ENCODE measurements at places on chromosomes 12 and 14.

DNA sequence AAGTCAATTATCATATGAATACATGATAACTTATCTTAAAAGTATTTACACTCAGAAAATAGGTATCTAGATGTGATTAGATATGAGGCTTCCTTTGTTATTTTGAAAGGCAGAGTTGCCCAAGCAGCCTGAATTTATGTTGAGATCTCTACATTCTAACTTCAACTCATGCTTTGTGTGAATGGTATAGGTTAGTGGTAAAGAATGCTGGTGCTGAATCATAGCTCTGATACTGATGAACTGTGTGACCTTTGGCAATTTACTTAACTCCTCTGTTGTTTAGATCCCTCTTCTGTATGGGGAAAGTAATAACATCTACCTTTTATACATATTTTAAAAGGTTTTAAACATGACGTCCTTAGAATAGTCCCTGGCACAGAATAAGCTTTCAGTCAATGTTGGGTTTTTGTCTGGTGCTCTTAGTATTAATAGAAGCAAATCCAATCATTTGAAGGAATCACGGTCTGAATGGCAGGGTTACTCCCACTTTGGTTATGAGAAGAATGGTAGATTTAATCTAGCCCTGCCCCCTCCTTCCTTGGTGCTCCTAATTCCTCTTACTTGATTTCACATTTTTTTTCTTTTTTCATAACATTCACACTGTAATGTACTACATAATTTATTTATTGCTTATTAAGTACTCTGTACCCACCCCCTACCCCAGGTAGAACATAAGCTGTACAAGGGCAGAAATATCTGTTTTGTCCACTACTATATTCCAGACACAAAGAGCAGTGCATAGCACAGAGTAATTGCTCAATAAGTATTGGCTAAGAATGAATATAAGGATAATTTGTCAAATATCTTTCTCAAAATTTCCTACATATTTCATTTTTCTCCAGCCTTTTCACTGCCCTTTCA, 203.3 kb upstream of the KRR1 start:
- DNase-seq = no peak

DNA sequence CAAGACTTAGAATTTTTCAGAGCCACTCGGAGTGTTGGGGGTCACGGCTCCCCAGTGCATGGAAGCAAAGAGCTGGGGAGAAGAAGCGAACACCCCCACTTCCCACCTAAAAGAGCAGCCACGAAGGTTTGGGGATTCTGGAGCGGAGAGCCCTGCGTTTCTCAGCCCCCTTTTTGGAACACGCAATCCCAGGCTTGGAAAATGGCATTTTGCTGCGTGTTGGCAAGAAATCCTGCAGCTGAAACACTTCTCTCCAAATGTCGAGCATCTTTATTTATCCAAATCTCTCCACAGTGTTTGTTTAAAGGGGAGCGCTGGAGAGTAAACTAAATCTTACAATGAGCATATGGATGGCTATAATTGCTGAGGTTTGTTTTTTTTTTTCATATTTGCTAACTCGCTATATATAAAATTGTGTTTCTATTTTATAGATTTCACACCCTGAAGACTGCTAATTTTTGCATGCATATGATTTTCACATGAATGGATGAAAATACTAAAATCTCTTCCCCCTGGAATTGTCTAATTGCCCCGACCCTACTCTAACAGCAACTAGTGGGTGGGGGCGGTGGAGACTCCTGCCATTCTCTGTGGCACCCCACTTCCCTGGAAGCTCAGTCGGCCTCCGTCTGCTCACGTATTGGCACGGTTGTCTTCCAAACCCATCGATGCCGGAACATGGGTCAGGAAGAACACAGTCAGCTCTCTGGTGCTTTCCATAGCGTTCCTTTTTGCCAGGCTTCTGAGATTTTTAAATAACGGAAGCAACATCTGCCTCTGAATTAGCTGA, 120.5 kb downstream of the GCH1 start:
- no peak for DNase-seq

- DNase-seq = no peak
Observed at GRCh38 chr12:32679920-32680237, 778 bp downstream of the DNM1L start.

DNA sequence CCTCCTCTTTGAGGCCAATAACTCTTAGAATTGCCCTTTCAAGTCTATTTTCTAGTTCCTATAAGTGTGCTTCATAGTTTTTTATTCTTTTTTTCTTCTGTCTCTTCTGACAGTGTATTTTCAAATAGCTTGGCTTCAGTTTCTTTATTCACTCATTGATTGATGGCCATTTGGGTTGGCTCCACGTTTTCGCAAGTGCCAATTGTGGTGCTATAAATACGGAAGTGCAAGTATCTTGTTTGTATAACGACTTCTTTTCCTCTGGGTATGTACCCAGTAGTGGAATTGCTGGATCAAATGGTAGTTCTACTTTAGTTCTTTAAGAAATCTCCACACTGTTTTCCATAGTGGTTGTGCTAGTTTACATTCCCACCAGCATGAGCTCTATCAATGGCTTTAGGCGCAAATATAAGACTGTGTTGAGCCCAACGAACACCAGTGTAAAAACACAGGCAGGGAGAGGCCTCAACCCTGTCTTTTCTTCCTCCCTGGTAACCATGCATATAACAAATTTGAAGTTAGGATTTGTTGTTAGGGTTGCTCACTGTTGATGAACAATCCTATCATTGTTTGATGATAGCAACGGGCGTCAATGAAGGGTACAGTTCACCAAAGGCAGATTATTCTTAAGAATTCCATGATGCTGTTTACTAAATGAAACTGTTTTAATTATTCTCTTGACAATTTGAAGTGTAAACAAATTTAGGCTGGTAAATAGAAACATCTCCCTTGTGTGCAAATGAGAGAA, 13.3 kb upstream of the LMNTD1 start:
- DNase-seq = no peak

DNA sequence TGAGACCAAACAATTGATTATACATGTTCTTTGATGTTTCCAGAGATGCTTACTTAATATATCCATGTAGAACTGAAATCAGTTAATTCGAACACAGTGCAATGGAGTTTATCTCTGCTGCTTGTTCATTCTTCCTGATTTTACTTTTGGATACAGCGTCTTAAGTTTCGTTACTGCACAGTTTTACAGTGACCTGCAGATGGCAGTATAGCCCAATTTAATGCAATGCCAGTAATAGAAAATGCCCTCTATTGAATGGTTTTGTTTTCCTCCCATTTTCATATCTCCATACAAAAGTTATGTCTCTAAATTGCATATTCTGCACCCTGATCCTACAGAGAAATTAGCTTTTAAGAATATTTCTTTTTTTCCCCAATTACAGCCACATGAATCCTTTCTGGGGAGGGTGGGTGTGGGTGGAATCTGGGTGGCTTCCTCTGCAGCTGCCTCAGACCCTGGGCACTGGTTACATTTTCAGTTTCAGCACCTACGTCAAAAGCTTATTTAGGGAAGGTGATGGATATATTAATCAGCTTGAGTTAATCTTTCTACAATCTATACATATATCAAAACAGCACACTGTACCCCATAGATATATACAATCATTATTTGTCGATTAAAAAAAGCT, 101.1 kb upstream of the DCD start:
- DNase-seq = no peak

DNA sequence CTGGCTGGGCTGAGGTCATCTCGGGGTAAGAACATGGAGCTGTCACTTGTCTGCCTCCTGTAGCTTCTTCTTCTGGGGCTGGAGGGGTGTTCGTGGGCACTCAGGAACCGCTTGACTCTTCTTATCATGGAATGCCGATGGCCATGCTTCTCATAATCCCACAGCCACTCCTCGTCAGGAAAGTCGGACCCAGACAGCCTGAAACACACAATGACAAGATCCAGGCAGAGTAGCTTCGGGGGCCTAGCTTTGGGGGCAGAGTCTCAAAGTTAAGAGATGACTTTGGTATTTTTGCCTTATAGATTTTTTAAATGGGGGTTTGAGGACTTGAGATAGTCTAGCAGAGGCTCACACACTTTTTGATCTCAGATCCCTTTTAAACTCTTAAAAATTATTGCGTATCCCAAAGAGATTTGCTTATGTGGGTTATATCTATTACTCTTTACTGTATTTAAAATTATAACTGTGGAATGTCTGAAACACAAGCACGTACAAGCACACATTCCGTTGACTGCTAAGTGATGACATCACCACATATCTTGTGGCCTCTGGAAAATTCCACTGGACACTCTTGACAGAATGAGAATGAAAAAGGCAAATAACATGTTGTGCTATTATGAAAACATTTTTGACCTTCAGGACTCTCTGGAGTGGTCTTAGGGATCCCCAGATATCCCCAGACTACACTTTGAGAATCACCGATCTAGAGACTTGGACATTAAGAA, 43.3 kb downstream of the BEST3 start:
- no peak for DNase-seq

GRCh38 chr14:104141621-104142091, 3.3 kb downstream of the KIF26A start:
- DNase-seq = peak; percentile 30

- no peak for DNase-seq
Observed at GRCh38 chr12:106671840-106672239, 89.0 kb downstream of the RFX4 start.

DNA sequence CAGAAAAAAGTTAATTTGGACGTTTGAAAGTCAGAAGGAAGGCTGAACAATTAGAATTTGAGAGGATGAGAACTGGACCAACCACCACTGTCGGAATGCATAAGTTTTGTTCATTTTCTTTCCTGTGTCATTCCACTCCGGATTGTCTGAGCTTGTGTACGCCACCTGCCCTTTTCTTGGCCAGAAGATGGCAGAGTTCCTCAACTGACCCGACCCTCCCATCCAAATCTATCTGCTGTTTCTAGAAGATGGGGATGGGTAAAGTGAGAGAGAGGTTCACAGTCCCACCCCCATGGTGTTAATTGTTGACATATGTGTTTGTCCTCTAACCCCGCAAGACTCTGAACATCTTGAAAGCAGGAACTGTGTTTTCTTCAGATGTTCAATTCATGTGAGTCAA, 388.0 kb downstream of the VRK1 start:
- no peak for DNase-seq

- DNase-seq = no peak
Observed at GRCh38 chr12:32895688-32896431, 717 bp downstream of the PKP2 start.

DNA sequence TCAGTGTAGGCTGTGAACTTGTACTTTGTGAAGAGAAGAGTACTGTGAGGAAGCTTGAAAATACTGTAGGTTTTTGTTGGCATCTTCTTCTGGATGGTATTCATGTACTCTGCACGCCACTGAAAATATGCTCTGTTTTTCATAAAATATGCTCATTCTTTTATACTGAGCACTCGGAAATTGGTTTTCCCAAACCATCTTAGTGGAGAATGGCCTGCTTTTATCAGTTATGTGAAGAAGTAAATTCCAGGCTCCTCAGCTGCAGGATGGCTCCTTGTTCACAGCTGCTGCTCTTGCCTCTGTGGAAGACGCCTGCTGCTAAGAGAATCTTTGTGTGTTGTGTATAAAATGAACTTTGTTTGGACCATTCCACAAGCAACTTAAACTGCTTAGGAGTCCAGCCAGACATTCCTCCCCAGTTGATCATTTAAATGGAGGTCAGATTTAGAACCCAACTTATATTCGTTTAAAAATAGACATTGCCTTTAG, 443.5 kb upstream of the RGS6 start:
- no peak for DNase-seq

DNA sequence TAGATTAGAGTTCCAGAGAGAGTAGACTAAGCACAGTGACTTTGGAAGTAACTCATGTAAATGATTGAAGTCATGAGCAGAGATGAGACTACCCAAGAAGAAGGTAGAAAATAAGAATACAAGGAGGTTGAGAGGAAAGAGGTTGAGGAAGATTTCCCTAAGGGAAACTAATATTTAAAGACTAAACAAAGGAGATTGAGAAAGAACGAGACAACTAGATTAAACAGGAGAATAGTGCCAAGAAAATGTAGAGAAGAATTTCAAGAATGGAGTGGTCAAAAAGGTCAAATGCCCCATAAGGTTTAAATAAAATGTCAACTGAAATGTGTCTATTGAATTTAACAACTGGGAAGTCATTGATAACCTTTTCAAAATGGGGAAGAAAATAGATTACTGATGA, 59.0 kb downstream of the RPS29 start:
- DNase-seq = no peak

DNA sequence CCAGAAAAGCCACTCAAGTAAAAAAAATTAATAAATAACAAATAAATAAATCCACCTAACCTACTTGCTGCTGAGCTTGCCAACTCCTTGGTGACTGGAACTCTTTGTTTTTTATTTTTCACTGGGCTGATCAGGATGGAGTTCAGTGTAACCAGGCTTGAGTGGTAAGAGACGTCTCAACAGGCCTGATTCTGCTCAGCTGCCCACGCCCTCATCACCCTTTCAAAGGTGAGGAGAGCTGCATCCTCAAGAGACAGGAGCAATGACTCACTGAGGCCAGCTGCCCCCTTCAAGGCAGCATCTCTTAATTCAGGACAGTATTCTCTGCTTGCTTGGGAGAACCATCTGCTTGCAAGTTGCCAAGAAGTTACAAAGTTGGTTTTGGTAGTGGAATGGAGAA, 111.9 kb upstream of the CPM start:
- no peak for DNase-seq

GRCh38 chr14:92460916-92461579, 52.5 kb upstream of the RIN3 start:
- DNase-seq = no peak

DNA sequence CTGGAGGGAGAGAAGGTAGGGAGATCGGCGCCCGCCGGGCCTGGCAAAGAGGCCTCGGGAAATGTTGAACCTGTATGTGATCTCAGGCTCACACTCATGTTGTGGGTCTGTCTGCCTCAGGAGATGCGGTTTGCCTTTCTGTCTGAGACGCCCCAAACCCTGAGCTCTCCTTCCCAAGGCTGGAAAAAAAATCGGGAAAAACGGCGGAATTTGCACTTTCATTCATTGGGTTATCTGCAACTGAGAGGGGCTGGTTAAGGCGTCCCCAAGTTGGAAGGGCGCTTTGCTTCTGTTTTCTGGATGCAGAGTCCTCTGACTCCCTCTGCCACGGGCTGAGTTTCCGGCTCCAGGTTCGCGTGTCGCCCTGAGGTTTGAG, 5.0 kb upstream of the HOXC9 start:
- DNase-seq = no peak

- DNase-seq = no peak
Observed at GRCh38 chr14:96042248-96042930, 3.2 kb downstream of the C14orf132 start.

- DNase-seq = no peak
Observed at GRCh38 chr12:132521200-132521580, 31.2 kb downstream of the FBRSL1 start.

- no peak for DNase-seq
Observed at GRCh38 chr14:28247491-28247890, 519.1 kb upstream of the FOXG1 start.

All from psoas muscle (tissue), 8 donors.